H9 (cell line): ENCODE measurements at places on chromosomes 11 and 22. TPM values are rescaled to one million over a fixed set of nuclear protein-coding genes. Genes with fewer than 3 reads are reported as not detected.

DNA sequence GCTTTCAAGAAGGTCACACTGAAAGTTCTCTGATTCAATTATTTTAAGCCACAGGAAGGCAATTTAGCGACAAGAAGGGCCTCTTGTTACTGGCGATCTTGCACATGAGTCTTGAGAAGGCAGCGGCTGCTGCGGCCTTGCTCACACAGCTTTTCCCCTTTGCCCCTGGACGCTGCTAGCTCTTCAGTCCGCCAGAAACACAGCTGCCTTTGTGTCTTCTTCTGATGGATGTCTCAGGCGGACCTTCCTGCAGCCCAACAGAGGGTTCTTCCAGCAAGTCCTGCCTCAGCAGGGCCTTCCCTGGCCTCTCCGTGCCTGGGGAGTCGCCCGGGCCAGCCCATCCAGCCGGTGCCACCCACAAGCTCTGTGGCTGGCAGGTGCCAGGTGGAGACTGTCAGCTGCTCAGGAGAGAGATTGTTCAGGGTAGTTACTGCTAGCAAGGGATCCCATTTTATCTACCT, 59.4 kb downstream of the PKNOX2 start:
- DNase-seq: no peak

PKDREJ gene
- total RNA-seq: 0.04 and 0.09 TPM in 2 replicates

- DNase-seq: peak; percentile 90
Observed at GRCh38 chr11:72752088-72752914, at the start of gene ARAP1. Gene ARAP1, minus strand, starts transcription at chr11:72752408. Its CDS starts 25,280 bp downstream, at chr11:72727128.

DNA sequence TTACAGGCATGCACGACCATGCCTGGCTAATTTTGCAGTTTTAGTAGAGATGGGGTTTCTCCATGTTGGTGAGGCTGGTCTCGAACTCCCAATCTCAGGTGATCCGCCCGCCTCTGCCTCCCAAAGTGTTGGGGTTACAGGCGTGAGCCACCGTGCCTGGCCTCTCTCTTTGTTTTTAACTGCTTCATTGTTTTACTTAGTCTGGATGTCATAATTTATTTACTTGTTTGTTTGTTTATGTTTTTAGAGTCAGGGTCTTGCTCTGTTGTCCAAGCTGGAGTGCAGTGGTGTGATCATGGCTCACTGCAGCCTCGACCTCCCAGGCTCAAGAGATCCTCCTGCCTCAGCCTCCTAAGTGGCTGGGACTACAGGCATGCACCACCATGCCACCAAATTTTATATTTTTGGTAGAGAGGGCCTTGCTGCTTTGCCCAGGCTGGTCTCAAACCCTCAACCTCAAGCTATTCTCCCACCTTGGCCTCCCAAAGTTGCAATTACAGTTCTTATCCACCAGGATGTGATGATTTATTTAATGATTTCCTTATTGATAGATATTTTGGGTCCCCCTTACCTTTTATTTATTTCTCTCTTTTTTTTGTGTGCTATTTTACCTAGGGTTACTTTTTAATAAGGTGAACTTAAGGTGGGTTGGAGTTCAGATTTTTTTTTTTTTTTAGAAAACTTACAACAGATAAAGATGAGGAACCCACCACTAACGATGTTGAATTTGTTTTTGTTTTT, 52.6 kb upstream of the ADA2 start:
- DNase-seq: no peak

- DNase-seq: no peak
Observed at GRCh38 chr11:83152264-83152663, 4.7 kb upstream of the PCF11 start.

- DNase-seq: no peak
Observed at GRCh38 chr22:49086181-49086580, 741.5 kb downstream of the BRD1 start.

MPZL3 gene
- total RNA-seq: 2.1 and 2.6 TPM in 2 replicates

DNA sequence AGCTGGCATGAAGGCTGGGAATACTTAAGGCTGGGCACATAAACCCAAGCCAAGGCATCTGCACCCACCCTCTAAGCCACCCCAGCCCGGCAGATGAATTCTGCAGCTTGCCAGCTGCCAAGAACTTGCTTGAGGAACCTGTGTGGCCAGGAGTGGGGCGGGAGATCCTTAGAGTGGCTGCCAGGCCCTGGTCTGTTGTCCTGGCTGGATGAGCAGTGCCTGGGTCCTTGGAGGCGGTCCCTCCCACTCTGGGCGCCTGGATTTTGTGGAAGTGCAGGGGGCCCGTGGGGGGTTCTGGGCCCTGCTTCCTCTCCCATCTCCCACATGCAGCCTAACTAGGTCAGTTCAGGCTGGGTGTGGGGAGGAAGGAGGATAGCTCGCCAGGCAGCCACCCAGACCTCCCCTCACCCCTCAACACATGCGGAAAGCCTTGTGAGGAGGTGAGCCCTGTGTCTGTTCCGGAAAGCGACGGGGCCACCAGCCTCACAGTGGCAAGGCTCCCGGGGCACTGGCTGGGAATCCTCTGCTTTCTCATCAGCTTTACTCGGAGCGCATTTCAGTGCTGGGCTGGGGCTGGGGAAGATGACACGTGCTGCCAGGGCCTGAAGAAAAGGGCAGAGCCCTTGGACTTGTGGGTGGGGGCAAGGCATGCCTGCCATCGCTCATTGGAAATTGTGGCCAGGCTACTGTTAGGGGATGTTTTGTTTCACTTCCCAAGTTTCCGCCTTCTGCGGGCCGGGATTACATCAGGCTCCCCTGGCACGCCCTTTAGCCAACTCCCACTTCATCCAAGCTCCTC, 8.4 kb downstream of the DAGLA start:
- peak; percentile 29 for DNase-seq

DNA sequence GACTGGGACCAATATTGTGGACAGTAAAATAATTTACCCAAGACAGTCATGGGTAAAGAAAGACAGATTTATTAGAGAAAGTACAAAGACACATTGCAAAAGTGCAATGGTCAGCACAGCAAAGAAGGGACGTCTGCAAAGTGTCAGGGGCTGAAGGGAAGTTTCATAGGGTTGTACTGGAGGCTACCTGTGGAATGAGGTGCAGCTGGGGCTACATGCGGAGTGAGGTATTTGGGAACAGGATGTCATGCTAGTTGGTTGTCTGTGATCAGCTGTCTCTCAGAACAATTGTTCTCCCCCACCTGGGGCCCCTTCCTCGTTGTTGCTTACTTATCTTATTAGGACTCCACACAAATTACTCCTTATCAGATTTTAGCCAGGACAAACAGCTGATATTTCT, 11.4 kb upstream of the APOL3 start:
- peak; percentile 49 for DNase-seq
